ENCODE measurements at places on chromosomes 4 and X.
A peak's percentile ranks its signal among the peaks of the same experiment; 100 is the strongest.

DNA sequence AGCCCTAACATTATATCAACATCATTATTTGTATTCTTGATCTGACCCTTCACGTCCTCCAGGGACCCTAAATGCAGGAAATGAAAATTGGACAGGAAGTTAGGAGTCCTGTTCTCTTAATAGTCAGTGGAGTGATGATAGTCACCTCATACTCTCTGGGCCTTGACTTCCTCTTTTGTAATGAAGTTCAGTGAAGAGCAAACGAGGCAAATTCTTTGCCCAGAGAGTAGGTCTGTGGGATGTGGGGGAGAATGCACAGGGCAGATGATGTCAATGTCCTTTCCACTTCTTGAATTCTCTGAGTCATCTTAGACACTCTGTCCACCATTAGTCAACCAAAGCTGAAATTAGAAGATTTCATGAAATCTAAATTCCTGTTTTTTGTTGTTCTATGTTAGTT, 17.1 kb upstream of the GPRIN3 start:
- peak; percentile 10 for DNase-seq

- DNase-seq = no peak
Measured at GRCh38 chrX:9865804-9866472, 79.7 kb downstream of the SHROOM2 start.

GRCh38 chr4:96173756-96174155, 333.9 kb downstream of the PDHA2 start:
- DNase-seq = no peak

DNA sequence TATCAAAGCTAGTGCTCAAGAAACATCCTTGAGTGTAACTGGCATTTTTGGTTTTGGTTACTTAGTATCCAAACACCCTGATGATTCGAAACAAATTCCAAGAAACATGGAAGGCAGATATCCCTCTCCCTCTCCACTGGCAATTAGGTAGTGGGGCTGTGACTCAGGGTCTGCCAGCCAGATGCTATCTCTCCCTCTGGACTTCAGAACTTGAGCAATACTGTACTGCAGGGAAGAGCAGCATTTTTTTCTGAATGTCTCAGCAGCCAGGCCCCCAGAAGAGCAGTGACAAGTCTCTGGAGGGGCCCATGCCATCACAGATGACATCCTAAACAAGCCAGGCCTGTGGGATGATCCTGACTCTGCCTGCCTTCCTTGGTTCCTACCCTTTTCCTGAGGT, 37.3 kb upstream of the BCORL1 start:
- DNase-seq = no peak

DNA sequence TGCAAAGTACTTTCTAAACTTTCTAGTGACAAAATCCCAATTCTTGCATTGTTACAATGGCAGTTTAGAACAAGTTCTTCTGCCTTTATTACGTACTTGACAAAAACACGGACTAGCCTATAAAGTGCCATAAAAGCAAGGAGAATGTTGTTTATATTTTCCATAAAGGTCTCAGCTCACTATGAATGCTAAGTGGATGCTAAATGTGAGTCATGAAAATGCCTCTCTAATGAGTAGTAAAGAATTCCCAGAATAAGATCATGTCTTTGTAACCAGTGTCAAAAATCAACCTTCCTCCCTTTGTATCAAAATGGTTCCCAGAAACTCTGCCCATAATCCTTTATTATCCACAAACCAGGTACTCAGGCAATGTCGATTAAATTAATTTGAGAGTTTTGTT, 539.8 kb upstream of the SLIT2 start:
- no peak for DNase-seq

GRCh38 chr4:4455210-4455865, 68.4 kb downstream of the NSG1 start:
- DNase-seq = no peak

DNA sequence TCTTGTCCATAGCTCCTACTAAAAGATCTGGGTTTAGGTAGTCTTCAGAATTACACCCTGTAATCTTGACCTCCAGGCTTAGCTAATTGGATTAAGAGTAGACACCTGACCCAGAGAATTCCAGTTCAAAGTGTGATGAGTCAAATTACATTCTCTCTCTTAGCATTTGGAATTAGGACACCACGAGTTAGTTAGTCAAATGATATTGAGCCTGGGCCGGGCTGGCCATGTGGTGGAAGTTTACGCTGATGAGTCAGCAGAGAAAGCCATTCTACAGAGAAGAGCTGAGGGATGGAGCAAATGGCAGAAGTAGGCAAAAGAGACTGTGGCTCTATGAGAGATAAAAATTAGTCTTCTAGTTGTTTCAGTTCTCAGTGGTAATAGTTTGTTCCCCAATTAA, 31.1 kb downstream of the CEP44 start:
- no peak for DNase-seq

DNA sequence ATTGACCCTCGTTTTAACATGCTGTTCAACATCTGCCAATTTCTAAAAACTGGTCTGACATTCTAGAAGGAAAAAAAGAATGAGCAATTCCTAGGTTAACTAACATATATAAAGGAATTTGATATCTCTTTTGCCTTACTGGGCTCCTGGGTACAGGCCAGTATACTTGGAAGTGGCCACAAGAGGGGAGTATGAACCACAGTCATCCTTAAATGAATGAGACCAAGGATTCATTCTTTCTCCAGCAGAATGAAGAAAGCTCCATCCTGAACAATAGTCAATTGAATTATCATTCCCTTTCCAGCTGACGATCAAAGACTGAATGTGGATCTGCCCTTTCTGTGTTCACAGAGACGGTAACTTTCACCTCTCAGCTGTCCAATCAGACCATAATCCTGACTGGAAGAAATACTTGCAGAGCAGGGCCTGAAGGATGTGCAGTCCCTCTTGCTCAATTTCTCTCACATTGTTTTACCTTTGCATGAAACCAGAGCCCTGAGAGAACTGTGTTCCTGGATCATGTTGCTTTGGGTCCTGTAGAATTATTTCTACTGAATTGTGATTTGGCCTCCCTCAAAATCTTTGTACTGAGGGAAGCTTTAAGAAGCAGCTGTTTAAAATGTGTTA, 14.8 kb upstream of the SPARCL1 start:
- DNase-seq = peak; percentile 16

DNA sequence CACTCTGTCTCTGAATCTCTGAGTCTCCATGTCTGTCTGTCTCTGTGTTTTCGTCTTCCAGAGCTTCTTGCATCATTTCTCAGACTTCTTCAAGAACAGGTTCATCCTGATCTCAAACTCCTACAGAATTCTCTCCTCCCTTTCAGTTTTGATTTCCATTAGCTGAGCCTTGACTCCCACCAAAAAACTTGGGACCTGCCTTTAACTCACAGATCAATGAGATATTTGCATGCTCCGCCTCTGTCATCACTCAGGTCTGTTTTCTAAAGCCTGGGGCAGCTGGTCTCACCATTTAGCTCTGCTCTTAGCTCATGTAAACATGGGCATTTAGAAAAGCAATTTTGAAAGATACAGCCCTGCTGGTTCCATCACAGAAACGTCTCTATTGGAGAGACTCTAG, 8.6 kb downstream of the DAPP1 start:
- DNase-seq = no peak

DNA sequence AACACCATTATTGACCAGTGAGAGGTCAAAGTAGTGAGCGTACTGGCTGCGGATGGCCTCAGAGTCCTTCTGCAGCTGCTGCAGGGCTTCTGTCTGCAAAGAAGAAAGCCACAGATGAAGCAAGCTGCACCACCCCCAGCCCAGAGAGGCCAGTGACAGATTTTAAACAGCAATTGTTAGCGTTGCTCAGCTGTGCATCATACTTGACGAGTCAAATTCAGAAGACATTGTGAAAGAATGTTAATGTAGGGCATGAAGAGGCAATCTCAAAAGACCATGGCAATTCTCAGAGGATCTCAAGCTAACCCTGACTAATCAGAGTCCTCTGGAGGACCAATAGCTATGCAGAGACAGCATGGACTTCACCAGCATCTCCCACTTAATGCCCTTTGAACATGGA, 16.6 kb downstream of the DKC1 start:
- DNase-seq = no peak

DNA sequence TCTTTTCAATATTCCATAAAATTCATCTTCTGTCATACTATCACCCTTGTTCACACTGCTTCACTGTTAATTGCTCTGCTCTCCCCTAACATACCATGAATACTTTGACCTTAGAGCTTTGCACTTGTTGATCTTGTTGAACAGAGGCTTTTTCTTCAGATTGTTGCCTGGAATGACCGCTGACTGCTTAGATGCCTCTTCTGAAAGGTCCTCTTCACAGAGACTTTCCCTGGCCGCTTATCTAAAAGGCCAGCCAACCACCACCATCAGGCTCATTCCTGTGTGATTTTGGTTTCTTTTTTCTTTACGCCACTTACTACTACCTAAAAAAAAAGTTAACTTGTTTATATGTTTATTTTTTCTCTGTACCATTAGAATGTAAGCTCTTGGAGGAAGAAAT, 667.7 kb downstream of the STPG2 start:
- no peak for DNase-seq

- no peak for DNase-seq
Measured at GRCh38 chrX:17662391-17662790, 74.9 kb upstream of the SCML1 start.

- DNase-seq = no peak
Measured at GRCh38 chr4:150178161-150178560, 99.9 kb downstream of the DCLK2 start.

DNA sequence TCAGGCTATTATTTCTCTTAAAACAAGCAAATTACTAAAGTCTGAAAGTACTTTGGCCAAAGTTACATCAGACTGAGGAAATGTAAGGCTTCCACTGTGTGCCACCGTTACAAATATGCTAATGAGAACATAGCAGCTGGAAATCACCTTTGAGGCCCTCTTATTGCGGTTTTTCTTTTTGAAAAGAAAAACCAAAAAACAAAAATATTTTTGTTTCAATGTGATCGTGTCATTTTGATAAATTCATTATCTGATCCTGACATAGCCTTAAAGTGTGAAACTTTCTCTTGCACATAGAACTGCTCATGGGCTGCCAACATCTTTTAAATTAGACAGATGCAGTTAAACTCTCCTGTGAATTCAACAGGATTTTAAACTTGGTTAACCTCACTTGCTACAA, 2.8 kb upstream of the TIFA start:
- no peak for DNase-seq

DNA sequence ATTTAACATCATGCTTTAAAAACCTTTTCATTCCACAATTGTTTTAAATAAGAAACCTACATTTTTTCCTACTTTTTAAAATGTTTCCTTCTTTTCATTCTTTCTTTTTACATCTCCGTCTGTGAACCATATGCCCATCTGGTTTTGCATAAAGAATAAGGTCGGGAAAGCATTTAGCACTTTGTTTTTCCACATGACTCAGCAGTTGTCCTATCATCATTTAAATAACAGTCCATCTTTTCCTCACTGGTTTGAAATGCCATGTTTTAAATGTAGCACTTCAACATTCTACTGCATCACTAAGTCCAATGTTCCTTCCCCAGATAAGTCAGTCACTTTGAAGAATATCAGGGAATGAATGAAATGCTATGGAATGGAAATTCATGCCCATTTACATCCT, 128.4 kb downstream of the SH3RF1 start:
- DNase-seq = no peak

GRCh38 chr4:170272959-170273358, 183.2 kb upstream of the AADAT start:
- no peak for DNase-seq

GRCh38 chrX:99798936-99799335, 611.1 kb downstream of the PCDH19 start:
- no peak for DNase-seq
